ENCODE measurements at places on chromosomes 7 and 10. TPM values are rescaled to one million over a fixed set of nuclear protein-coding genes. Genes with fewer than 3 reads are reported as not detected.

The AKR1C4 gene
- not detected for total RNA-seq

The RNF32 gene
- 0.52 TPM for total RNA-seq

The LEP gene
- under 0.01 TPM for total RNA-seq

The TSPAN33 gene
- total RNA-seq: 29.7 TPM

The ANXA8L1 gene
- total RNA-seq: 0.52 TPM

The FAM25G gene
- total RNA-seq: not detected

The ITPRID1 gene
- total RNA-seq: 0.52 TPM

The ZNF22 gene
- total RNA-seq: 25.6 TPM

The ZNF853 gene
- total RNA-seq: 12.0 TPM

The CLDN4 gene
- not detected for total RNA-seq

The POM121 gene
- 6.3 TPM for total RNA-seq

The DRGX gene
- total RNA-seq: not detected

The CYP2C18 gene
- not detected for total RNA-seq

The EPO gene
- total RNA-seq: not detected

Measured in skeletal muscle tissue (tissue), 5 donors.